ENCODE measurements at places on chromosomes 5 and 9.

GRCh38 chr5:14767053-14767452, 102.5 kb downstream of the OTULIN start:
- no peak for DNase-seq

DNA sequence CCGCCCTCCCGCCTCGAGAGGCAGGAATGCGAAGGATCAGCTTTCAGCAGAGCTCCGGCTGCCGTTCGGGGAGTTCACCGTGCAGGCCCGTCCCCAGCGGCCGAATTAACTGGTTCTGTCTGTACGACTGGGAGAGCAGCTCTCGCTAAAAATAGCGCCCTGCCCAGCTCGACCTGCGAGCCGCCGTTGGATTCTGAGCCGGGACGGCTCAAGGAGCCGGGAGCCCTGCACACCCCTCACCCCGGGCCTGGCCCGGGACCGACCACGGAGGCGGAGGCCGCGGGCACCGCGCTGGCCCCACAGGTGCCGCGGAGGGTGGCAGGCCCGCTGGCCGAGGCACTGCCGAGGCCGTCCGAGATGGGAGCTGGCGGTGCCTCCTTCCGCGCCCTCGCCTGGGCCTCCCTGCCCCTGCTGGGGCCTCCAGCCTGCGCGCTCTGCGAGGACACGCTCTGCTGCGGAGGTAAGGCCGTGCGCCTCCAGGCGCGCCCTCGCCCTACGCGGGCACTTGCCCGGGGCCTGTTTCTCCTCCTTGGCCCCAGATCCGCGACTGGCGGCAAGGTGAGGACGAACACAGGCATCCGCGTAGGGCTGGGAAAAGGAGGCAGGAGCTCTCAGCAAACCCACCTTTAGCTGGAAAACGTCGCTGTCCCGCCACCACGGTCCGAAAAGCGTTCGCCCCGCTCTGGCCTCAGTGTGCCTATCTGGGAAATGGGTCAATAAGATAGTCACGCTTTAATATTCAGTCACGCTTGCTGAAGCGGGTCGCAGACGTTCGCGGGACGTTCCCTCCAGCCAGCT, 53.1 kb upstream of the DAB2IP start:
- peak; percentile 80 for DNase-seq

DNA sequence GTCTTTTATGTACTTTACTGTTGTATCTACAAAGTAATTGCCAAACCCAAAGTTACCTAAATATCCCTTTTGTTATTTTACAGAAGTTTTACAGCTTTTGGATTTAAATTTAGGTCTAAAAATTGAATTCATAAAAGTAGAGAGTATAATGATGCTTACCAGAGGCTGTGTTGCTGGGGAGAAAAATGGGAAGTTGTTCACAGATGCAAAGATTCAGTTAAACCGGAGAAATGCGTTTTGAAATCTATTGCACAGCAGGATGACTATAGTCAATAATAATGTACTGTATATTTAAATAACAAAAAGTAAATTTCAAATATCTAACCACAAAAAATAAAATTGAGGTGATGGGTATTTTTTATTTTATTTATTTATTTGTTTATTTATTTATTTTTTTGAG, 2.6 kb upstream of the ANKRD18A start:
- no peak for DNase-seq

GRCh38 chr5:167916261-167916691, 375.2 kb upstream of the WWC1 start:
- no peak for DNase-seq

DNA sequence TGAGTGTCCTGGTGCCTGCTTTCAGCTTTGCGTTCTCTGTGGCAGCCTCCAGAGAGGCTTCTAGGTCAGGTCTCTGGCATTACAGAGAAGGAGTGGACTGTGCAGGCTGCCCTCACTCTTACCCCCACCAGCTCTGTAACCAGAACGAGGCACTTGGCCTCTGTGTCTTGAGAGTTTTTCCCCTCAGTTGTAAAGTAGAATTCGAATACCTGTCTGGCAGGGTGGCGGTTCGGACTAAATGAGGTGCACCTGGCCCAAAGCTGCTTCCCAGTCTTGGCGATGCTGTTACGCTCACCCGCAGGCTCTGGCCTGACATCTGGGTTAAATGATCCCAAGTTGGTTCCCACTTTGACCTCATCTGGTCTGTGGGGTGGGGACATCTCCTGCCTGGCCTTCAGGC, 40.1 kb downstream of the FAM78A start:
- DNase-seq, result no peak

DNA sequence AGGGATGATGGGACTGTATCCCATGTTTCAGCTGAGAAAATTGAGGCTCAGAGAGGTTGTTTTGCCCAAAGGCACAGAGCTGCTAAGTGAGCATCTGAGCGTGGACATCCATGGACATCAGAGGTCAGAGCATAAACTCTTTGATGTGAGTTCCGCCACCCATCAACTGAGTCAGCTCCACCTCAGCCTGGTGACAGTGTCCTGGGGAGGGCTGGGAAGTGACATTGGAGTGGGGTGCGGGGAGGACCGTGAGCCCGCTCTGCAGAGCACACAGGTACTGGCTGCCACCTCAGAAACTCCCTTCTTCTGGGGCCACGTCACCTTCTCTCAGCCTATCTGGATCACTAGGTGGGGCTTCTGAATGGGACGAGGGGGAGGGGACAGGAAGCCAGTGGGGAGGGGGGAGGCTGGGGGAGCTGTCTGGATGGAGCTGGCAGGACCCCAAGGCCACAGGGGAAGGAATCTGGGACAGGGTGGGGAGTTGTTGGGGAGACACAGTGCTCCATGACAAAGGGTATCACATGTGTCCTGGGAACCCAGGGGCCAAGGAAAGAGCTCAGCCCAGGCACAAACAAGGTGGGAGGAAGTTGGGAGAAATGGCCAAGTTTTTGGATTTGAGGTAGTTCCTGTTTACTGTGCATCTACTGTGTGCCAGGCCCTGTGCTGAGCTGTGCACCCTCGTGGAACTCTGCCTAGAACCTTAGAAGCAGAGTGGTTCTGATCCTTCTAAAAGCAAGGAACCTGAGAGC, 2.5 kb downstream of the LAMC3 start:
- no peak for DNase-seq

- DNase-seq, result no peak
Observed at GRCh38 chr9:20552874-20553557, 69.3 kb downstream of the MLLT3 start.

DNA sequence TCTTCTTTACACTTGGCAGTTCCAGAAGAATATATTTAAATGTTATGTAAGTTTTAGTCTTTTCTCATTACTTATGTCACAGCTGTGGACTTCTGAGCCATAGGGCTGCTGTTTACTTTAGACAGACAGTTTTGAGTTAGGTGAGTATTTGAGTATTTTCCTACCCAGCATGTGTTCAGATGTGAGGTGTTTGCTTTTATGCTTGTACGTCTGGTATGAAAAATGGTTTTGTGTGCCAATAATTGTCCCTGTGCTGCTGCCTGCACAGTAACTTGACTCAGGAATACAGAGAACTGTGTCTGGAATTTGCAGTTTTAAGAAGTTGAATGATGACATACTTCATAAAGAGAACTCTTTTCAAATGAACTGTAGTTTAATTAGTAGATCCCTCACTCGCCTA, 20.8 kb downstream of the MEGF10 start:
- no peak for DNase-seq

DNA sequence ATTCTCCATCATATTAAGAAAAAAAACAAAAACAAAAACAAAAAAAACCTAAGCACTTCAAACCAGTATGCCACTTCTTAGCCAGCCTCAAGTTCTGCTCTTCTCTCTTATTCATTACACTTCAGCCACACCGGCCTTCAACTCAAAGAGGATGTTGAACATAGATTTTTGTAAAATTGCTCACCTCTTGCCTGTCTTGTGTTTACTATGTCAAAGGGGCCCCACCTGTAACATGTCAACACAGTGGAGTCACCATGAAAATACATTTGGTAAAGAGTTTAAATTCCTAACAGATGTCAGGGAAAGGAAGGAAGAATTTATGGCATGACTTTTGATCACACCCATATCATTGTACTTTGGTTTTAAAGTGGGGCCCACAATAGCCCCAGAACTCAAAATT, 121.1 kb upstream of the GHR start:
- DNase-seq, result no peak

GRCh38 chr5:7072188-7072587, 323.8 kb upstream of the ADCY2 start:
- DNase-seq, result no peak

- no peak for DNase-seq
Observed at GRCh38 chr5:114346181-114346580, 15.7 kb upstream of the KCNN2 start.
